Stimulated activated CD4-positive, alpha-beta T cell treated with anti-CD3 and anti-CD28 coated beads, Interleukin-12 subunit alpha, Interleukin-12 subunit beta, amount 100 ng/mL, for 4 hours (primary cell): ENCODE measurements at places on chromosomes 12 and 14.

- no peak for DNase-seq
These were observed 93.6 kb upstream of the CCDC91 start for GRCh38 chr12:28096649-28097048.

DNA sequence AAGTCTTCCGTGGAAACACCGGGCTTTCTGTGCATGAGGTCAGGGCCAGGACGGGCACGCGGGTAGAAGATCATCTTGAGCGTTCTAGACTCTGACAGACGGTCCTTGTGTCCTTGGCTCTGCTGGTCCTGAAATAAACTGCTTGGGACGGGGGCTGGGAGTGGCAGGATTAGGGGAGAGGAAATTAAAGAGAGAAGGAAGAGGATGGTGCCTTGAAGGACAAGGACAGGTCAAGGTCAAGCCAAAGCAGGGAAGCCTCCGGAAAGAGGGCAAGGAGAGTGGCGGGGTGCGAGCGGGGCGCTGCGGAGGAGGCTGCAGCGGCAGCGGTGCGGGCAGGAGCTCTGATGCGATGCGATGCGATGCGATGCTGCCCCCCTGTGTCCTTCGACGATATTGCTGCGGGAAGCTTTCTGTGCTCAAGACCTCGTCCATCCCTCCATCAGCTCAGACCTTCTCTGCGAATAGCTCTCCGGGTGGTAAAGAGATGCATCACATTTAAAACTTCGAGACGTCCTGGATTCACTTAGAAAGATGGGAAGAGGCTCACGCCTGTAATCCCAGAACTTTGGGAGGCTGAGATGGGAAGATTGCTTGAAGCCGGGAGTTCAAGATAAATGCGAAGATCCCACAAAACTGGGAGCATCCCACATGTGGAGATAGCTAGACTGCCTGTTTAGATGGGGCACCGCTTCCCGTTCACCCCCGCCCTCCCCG is 110.1 kb upstream of the TMEM132D start:
- peak; percentile 32 for DNase-seq

GRCh38 chr14:87254331-87254874 is 738.6 kb downstream of the GALC start:
- DNase-seq, result no peak

- no peak for DNase-seq
These were observed 257.4 kb upstream of the TMTC1 start for GRCh38 chr12:30041096-30041495.

GRCh38 chr14:89810101-89810500 is 144.4 kb downstream of the EFCAB11 start:
- no peak for DNase-seq

- peak; percentile 20 for DNase-seq
These were observed 1004.2 kb downstream of the TMEM121 start for GRCh38 chr14:106530423-106531107.

DNA sequence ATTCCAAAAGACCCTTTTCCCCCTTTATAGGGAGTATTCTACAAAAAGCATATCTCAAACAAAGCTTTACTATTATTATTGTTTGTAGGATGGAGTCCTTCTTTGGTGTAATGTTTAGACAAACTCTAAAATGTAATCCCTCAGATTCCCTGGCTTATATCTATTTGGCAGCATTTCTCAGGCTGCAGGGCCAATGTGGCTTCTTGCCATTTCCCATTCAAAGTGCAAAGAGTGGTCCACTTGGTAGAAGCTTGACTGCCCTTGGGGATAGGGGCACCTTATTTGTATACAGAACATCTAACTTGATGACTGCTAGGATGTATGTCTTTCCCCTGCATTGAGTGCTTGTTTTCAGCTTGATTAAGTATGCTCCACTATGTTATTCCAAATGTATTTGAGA is 242.7 kb downstream of the PRKD1 start:
- no peak for DNase-seq
